Stimulated activated CD4-positive, alpha-beta T cell treated with anti-CD3 and anti-CD28 coated beads, Interleukin-15, amount 100 ng/mL, for 1 hour (primary cell): ENCODE measurements at places on chromosomes 2 and 18.

- no peak for DNase-seq
Observed at GRCh38 chr2:223613017-223613950, 11.1 kb upstream of the SCG2 start.

GRCh38 chr2:23532391-23533337 is 147.7 kb downstream of the KLHL29 start:
- DNase-seq = no peak

- DNase-seq = no peak
Observed at GRCh38 chr2:126534478-126534877, 121.5 kb upstream of the GYPC start.

GRCh38 chr2:75607988-75608683 is 38.4 kb upstream of the MRPL19 start:
- DNase-seq = no peak

- DNase-seq = no peak
Observed at GRCh38 chr18:370751-371608, 103.1 kb upstream of the THOC1 start.

DNA sequence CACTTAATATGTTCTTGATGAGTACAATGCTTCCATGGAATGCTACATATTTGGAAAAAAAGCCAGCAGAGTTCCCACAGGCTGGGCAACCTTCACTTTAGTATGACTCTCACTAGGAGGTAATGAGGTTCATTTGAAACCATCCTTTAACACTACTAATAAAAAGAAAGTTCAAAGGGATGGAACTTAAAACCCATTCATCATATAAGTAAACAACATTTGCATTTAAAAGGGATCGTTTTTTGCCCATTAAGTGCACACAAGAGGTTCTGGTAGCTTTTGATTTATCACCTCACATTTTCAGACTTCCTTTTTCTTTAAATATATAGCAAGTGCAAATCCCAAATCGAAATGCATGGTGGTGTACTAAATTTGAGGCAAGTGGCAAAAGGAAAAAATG is 270.8 kb upstream of the DCC start:
- no peak for DNase-seq

DNA sequence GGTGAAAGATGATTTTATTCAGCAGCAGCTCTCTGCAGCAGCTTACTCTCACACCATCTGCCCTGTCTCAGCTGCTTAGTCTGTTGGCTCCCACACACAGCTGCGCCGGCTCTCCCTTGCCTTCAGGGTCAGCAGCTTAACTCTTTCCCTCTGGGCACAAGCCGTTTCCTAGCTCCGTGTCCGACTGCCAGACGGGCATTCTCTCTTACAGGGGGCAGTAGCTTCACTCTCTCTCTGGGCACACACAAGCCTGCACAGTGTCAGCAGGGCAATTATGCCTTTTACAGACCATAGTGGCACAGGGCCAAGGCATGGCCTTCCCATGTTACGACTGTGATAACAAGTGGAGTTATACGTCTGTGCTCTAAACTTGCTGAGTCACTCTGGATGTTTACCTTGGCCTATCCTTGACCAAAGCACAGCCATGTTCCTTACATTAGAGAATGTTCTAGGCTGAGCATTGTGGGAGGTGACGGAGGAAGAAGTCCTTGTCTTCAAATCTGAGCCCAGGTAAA is 31.7 kb downstream of the PCARE start:
- DNase-seq = no peak

GRCh38 chr18:11925800-11926481 is 17.8 kb upstream of the MPPE1 start:
- no peak for DNase-seq

- no peak for DNase-seq
Observed at GRCh38 chr2:32712870-32713269, 85.0 kb downstream of the TTC27 start.

GRCh38 chr18:45874491-45875184 is 49.2 kb downstream of the SIGLEC15 start:
- DNase-seq = peak; percentile 26

DNA sequence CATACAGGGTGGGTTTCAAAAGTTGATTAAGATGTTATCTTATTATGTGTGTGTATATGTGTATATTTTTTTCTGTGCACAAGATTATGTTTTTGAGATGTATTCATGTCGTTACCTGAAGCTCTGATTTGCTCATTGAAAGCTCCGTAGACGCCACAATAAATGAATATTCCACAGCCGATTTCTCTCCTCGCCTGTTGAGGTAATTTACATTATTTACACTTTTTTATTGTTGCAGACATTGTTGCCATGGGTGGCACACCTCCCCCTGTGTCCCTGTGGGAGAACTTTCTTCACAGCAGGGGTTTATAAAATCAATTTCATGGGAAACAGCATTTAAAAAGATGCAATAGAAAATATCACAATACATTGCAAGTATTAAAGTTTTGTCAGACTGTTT is 100.6 kb downstream of the GLI2 start:
- DNase-seq = no peak

GRCh38 chr2:38173683-38174082 is 97.7 kb upstream of the CYP1B1 start:
- no peak for DNase-seq
